ENCODE measurements at places on chromosomes 4 and X.

DNA sequence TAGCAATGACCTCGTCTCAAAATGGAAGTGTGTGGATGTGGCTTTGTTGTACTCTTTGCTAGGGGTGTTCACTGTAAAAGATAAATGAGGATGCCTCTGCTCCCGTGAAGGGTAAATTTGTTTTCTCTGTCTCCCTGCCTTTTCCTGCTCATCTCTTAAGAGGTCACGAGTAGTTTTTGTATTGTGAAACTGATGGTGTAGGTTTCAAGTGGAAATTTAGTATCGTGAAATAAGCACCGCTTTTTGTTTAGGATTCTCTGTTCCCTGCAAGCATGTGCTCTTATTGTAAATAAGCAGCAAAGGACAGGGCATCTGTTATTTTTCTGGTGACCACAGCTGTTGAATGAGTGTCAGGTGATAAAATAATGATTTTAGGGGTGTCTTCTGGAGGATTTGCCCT is 104.6 kb downstream of the PHEX start:
- peak; percentile 81 for DNase-seq

- DNase-seq = no peak
Observed at GRCh38 chr4:109275066-109275745, 27.3 kb downstream of the COL25A1 start.

DNA sequence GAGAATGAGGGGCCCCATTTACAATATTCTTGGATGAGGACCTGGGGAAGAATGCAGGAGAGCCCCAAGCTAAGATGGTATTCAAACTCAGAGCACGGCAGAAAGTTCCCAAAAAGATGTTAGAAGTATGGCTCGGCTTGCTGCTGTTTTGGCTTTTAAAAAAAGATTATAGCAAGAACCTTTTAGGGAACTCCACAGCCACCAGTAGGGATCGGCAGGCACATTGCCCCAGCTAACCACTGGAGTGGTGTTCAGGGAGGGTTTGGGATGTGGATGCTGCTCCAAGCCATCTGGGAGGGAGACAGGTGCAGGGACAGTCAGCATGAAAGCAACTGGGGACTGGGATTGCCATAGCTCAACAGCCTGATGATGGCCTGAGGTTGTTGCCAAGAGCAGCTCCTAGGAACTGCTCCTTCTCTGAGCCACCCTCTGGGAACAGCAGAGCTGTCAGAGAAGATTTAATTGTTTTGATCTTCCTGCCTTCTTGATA is 63.0 kb downstream of the SORBS2 start:
- DNase-seq = no peak

- no peak for DNase-seq
Observed at GRCh38 chr4:162707962-162708361, 458.7 kb downstream of the NAF1 start.

- DNase-seq = no peak
Observed at GRCh38 chrX:41720125-41720779, 3.7 kb upstream of the GPR82 start.

- DNase-seq = peak; percentile 66
Observed at GRCh38 chrX:21738210-21738949, 19.5 kb downstream of the SMPX start.

DNA sequence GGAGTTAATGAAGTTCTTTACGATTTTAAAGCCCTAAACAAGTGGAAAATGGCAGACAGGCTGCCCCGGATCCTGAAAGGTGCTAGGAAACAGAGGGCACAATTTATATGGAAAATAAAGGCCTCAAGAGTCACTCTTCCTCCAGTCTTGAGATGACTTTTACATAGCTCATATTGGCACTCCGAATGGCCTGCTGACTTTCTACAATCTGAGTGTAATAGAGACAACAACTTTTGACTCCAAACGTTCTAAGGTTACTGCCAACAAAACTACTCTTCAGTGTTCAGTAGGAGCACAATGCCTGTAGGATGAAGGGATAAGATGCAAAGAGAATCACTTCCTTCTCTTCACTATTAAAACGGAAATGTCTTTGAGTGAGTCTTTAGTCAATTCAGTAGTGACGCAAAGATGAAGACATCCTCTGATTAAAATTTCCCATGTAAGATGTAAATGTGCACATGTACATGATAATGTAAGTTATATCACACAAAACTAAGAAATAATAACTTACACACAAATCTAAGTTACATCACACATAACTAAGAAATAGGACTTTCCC is 40.5 kb downstream of the VEGFC start:
- no peak for DNase-seq

GRCh38 chrX:71660562-71661416 is 6.6 kb upstream of the LOC101059915 start:
- DNase-seq = no peak

- DNase-seq = no peak
Observed at GRCh38 chr4:3276986-3277385, 15.8 kb upstream of the RGS12 start.

DNA sequence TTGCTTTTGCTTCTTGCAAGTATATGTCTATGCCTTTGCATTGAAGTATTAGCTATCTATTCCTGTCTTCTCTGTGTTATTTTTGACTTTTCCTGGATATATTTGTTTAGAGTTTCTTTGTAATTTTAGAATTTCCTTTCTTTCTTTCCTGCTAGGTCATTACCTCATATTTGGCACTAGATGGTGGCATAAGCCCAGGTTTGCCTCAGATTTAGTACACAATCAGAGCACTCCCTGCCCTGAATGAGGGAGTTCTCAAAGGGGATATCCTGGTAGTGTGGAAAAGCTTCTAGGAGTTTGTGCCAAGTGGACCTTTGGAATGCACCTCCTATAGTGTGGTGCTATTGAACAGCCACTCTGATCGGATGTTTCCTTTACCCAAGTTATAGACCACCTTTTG is 181.6 kb downstream of the UGT8 start:
- DNase-seq = peak; percentile 28

DNA sequence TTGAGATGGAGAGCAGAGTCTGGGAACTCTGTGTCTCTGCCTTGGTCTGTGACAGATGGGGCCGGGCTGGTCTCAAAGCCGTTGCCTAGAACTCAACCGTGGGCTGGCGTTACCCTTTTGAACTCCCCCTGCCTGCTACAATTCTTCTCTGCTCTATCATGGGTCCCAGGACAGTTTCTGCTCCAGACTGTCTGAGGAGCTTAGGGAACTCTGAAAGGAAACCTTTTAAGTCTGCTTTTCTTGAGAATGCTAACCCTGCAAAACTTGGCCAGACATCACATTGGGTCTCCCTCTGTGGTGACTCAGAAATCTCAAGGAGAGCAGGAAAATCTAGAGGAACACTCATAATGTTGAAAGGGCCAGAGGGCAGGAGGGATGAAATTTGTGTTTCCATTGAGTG is 240.6 kb downstream of the CBR4 start:
- DNase-seq = no peak

DNA sequence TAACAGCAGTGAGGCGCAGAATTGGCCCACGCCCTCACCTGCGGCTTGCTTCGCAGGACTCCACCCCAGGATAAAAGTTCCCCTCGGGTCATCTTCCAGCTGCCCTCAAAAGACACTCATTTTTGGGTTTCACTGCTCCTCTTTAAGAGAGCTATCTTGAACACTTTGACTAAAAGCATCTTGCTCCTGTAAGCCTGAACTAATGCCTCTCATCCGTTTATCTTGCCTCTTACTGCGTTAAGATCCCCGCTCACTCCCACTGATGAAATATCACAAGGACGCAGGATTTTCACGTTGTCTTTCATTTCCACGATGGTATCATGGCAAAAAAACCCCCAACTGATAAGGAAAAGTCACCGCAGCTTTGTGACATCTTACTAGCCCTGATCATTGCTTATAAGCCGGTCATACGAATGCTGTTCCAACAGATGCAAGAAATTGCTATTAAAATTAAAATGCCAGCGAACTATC is 591 bp upstream of the ACSL4 start:
- no peak for DNase-seq

- no peak for DNase-seq
Observed at GRCh38 chrX:86917959-86918358, 599.6 kb upstream of the KLHL4 start.

DNA sequence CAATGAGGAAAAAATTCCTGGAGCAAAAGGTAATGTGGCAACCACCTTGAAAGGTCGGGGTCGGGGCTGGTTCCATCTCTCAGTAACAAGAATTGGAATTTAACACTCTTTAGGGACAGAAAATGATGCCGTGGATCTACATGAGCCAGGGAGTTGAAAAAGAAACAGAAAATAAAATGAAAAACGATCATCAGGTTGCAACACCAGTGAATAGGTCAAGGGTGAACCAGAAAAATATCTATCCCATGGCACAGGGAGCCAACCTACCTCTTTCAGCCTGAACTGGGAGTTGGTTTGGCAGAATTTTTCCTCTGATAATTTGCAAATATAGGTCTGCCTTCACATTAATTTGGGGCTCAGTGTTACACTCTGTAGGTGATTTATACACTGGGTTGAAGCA is 93.7 kb downstream of the C4orf33 start:
- DNase-seq = no peak

GRCh38 chr4:174627473-174627872 is 105.2 kb upstream of the HPGD start:
- no peak for DNase-seq

- DNase-seq = peak; percentile 1
Observed at GRCh38 chrX:103343105-103343504, 13.1 kb downstream of the TCEAL7 start.

DNA sequence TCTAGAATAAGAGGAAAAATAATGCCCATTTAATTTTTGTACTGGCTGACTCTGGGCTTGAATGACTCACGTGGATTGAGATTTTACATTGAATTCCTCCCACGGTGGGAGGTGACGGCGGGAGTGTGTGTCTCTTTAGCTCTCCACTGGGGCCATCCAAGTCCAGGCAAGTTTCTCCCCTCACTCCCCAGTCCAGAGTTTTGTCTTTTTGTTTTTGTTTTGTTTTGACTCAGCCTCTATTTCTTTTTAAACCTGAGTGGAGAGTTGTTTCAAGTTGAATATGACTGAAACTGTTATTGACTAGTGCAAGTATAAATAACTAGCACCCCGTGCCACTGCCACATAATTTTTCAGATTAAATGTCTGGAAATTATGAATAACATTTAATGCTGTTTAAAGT is 13.6 kb downstream of the CHST7 start:
- DNase-seq = no peak

GRCh38 chr4:58809366-58809765 is 1699.2 kb upstream of the IGFBP7 start:
- no peak for DNase-seq

DNA sequence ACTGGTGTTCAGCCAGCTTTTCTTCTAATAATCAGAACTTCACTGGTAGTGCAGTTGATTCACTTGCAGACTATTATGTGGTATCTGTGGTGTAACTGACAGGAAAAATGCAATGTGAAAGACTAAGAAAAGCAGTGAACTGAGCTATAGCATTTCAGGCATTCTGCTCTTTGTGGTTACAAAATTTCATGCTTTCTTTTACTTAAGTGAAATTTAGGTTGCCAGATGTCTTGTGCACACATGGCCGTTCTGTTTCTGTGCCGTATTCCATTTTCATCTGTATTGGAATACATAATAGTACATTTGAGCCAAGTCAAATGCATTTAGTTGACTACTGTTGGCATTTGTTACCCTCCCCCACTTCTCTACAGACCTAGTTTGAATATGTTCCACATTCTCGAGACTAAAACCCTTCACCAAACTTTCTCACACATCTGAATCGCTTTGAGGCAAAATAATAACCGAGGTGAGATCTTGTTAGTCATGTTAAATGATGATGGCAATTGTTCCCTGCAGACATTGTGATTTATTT is 8.2 kb downstream of the RTL3 start:
- no peak for DNase-seq

DNA sequence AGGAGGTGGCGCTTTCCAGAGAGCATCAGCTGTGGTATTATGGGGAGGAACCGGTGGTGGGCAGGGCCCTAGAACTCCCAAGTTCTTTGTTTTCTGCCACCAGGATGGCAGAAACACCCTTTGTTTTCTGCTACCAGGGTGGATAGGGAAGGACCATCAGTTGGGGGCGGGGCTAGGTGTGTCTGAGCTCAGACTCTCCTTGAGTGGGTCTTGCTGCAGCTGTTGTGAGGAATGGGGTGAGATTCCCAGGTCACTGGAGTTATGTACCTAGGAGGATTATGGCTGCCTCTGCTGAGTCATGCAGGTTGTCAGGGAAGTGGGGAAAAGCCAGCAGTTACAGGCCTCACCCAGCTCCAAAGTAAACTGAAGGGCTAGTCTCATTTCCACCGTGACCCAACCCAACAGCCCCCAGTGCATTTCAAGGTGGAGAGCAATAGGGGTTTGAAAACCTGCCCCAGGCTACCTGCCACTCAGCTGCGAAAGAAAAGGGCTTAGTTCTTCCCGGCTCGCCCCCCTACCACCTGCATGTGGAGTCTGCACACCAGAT is 167.8 kb upstream of the FAM241A start:
- no peak for DNase-seq

- DNase-seq = no peak
Observed at GRCh38 chrX:340121-340520, 21.5 kb upstream of the GTPBP6 start.

GRCh38 chr4:40114206-40114605 is 57.6 kb downstream of the N4BP2 start:
- DNase-seq = no peak

DNA sequence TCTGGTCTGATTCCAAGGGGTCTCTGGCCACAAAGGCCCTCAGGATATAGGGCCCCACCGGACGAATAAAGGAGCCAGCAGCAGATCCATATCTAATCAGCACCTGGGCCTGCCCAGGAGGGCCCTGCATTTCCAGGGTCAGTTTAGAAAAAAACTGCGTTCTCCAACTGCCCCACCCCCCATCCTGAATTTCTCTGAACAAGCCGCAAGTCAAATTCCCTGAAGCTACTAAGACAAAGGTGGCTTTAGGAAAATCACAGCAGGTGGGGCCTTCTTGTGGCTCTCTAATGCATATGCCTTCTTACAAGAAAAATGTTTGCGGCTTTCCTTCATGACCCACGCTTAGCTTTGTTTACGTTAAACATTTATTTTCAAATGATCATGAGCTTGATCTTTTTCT is 76.6 kb downstream of the MBNL3 start:
- DNase-seq = no peak

GRCh38 chrX:54496517-54496852 is 451 bp upstream of the FGD1 start:
- DNase-seq = no peak

DNA sequence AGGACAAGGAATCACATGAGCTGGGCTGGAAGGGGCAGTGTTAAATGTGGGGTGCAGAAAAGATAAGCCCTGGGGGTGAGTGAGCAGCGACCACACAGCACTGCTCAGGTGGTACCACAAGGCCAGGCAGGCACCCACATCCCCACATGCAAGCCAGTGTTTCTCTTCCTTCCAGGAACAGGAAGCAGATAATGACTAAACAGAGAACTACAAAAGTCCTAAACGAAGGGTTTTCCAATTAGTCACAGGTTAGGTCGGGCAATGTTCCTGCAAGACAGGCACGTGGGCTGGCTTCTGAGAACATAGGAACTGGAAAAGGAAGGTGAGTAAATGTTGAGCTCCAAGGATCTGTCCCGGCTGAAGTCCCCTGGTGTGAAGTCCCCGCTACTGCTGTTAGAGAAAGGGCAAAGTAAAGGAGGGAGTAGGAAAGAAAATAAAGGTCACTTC is 19.5 kb downstream of the RELL1 start:
- no peak for DNase-seq

All from NCI-H345 (cell line).